ENCODE measurements at places on chromosomes 2 and 18. TPM values are rescaled to one million over a fixed set of nuclear protein-coding genes. Genes with fewer than 3 reads are reported as not detected.

Gene C2orf80
- total RNA-seq: not detected

Gene PMAIP1
- total RNA-seq: 0.99 TPM

Gene CNGA3
- 2.5 TPM for total RNA-seq

Gene VWA3B
- total RNA-seq: not detected

Gene OLA1
- 59.2 TPM for total RNA-seq

Gene PLA2R1
- 2.8 TPM for total RNA-seq

Data from esophagus muscularis mucosa (tissue), 4 donors.